ENCODE measurements at places on chromosomes 6 and 20.

DNA sequence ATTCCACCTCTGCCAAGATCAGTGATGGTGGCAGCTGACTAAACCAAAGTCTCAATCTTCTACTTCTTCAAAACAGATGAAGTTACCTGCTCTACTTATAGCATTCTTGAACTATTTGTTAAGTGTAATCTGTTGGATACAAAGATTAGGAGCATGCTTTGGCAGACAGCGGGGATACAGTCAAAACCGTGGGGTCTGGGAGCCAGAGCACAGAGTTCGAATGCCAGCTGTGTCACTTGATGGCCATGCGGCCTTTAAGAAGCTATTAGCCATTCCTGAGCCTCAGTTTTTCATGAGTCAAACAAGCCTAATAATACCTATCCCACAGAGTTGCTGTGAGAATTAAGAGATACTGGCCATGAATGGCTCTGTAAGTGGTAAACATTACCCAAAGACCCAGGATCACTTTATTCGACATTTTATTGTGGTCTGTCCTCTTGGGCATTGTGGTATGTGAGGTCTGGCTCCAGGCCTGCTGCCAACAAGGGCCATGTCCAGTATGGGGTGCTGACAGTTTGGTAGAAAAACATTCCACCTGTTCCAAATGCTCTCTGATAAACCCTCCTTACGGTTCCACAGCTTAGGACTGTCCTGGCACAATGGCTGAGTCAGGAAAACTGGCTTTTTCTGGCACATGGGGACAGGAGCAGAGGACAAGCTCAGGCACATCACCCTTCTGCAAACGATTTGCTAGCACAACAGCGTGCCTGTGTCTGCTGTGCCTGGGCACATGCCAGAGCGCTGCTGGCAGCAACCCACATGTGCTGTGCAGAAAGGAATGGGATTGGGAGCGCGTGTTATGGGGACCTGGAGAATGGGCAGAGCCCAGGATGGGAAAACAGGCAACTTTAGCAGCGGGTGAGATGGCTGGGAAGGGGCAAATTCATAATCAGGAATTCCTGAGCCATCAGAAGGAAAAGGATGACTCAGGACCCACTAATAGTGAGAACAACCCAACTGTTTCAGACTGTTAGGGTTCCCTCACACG lies 15.7 kb upstream of the FAM83C start:
- DNase-seq = no peak

DNA sequence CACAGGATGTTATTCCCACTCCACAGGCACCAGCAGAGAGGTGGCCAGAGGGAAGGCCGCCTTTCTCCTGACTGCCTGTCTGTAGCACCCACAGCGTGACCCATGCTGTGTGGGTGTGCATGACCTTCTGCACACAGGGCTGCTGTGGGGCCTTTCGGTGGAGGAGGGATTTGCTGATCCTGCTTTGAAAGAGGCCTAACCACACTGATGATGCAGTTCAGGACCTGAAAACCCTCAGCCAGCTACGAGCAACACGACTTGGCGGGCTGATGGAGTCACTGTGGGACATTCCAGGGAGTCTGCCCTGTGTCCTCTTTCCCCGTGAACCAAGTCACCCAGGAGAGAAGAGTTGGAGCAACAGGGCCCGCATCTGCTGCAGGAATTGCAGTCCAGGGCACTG lies 49.1 kb downstream of the SYTL3 start:
- DNase-seq = no peak

DNA sequence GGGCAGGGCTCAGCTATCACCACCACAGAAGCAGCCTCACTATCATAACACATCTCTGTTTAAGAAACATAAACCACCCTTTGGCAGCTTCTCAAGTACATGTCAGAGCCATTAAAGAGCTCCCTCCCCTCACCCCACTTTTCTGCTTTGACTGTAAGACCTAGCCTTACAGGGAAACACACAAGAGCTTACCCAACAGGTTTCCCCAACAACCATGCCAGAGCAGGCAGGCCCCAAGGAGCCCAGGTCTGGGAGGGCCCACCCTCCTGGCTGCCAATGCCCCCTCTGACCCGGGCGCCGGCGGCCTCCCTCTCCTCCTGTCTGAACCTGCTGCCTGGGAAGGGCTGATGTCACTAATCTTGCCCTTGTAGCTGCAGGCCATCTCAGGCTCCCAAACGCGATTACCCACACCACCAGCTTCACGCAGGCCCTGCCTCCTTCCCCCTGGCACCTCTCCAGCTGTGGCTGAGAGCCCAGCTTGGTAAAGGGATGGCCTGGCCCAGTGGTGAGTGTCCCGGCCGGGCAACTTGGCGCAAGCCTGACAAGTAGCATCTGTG lies 402.0 kb downstream of the MAFB start:
- no peak for DNase-seq

DNA sequence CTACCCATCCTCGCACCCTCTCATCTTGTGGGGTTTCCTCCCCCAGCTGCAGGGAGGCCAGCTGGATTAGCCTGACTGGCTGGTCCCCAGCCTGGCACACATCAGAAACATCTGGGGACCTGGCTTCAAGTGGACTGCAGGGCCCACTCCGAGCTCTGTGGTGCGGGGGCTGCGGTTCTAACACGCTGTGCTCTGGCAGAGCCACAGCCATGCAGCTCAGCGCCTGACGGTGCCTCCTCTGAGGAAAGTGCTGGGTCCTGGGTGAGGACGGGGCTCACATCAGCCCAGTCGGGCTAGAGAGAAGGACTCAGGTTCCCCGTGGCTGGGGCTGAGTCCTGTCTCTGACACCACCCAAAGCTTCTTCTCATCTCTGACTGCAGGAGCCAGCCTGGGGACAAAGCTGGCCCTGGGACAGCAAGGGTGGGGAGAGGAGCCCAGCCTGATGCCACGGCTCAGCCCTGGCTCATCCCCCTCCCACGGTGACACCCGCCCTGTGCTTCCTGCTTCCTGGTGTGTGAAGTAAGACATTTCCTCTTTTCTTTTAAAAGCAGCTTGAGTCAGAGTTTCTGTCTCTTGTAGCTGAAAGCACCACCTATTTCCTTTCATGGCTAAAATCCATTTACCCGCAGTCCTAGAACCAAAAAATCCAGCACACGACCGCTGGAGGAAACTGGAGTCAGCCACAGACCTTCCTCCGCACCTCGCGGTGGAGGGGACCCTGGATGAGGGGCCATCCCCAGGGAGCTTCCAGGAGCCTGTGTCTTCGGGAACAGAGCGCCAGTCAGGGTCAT lies 127.4 kb upstream of the AFDN start:
- no peak for DNase-seq

- no peak for DNase-seq
Observed at GRCh38 chr6:43827898-43828297, 57.9 kb downstream of the VEGFA start.

DNA sequence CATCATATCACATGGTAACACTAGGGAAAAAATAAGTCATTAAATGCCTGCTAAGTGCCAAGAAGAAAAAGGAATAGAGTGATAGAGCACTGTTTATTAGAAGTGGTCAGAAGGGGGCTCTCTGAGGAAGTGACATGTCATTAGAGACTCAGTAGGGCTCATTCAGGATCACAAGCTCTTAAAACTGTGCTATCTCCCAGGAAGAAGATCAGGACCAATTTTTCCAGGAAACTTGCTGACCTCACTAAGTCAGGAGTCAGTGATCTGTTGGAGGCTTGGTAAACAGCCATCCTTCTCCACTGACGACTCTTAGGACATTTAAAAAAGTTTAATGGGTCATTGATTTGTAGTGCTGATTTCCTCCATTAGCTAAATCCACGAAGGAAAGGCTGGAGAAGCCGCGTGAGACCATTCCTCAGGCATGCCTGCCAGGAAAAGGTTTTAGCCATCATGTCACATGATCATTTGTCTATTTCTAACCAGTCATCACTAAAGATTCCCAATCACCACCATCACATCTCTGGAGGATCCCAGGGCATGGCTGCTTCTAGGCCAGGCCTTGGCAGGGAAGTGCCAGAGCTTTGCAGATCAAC lies 5.9 kb upstream of the PTPN1 start:
- DNase-seq = no peak

- no peak for DNase-seq
Observed at GRCh38 chr6:20564269-20564668, 30.0 kb downstream of the CDKAL1 start.

DNA sequence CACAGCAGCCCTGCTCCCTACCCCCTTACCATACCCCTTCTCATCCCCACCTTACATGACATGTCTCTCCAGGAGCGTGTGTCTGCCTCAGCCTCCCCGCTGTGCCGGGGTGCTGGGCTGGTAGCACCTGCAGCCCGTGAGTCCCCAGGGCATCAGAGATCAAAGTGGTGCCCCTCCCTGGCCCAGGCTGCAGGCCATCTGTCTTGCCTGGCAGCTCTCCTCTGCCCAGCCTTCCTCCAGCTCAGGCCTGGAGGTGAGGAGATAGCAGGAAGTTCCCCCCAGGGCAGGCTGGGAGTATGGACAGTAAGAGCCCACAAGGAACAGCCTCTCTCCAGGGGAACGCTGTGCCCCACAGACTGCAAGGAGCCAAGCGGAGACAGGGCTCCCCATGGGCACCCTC lies 35.3 kb downstream of the GRM4 start:
- DNase-seq = no peak

DNA sequence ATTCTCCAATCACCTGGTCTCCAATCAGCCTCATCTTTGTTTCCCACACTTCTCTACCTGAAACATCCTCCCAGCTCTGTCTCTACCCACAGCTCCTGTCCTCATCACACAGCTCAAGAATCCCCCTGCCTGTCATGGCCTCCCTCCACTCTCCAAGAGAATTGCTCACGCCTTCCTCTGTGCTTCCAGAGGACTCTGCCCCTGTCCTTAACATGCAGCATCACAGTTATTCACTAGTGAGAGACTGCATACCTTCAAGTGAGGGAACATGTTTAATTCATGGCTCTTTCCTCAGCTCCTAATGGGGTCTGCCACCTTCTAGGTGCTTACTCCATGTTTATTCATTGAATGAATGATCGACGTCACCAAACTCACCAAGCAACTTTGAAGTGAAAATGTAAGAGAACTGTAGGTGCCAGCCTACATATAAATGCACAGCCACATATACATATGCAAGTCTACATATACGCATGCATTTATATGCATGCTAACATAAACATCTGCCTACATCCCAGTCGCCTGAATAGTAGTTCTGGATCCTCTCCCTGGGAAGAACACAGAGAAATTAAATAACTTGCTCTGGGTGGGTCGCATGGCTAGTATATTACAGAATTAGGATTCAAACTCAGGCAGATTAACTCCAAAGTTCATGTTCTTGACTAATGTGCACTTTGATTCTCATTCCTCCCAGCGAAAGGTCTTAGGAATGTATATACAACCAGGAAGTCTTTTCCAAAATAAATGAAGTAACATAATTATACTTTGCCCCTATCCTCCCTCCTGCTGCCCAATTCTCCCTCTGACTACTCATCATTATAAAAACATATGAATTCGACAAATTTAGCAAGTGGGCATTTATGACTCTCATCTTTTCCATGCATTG lies 295.6 kb downstream of the MAFB start:
- DNase-seq = no peak

- no peak for DNase-seq
Observed at GRCh38 chr6:45434381-45434700, 56.6 kb upstream of the SUPT3H start.

All from AG04449 (cell line).